ENCODE measurements at places on chromosomes 2 and 18.

- DNase-seq, result no peak
Measured at GRCh38 chr2:214587442-214587841, 176.6 kb downstream of the VWC2L start.

DNA sequence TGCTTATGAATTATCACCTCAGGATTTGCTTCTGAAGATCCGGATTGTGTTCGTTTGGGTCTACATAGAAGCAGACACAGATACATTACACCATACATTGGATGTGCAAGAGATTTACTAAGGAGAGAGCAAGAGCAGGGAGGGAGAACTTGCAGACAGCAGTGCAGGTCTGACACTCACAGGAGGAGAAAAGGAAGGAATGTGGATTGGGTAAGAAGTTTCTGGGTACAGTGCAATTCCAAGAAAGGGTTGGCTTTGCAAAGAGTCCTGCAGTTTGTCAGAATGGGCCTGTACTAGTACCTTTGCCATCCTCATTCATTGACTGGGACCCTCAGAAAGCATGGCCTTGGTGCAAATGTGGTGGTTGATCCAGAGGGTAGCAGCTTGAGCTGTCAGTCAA lies 4.8 kb upstream of the THOC1 start:
- no peak for DNase-seq

DNA sequence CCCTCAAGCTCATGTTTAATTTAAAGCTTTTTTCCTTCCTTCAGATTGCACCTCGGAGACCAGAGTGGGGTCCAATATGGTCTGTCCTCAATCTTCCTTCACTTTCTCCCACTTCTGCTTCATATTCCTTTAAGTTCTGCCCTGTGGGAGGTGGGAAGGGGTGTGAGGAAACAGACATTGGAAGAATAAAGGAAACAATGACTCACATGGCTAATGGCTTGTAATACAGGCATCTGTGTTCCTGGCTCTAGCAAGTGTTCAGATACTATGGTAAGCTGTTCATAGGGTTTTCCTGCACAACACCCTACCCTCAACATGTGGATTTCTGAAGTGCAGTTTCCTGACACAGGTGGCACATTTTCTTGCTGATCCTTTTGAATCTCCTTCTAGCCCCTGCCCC lies 209.5 kb downstream of the PIK3C3 start:
- no peak for DNase-seq

GRCh38 chr2:40439473-40439872 lies 12.4 kb downstream of the SLC8A1 start:
- DNase-seq, result no peak

DNA sequence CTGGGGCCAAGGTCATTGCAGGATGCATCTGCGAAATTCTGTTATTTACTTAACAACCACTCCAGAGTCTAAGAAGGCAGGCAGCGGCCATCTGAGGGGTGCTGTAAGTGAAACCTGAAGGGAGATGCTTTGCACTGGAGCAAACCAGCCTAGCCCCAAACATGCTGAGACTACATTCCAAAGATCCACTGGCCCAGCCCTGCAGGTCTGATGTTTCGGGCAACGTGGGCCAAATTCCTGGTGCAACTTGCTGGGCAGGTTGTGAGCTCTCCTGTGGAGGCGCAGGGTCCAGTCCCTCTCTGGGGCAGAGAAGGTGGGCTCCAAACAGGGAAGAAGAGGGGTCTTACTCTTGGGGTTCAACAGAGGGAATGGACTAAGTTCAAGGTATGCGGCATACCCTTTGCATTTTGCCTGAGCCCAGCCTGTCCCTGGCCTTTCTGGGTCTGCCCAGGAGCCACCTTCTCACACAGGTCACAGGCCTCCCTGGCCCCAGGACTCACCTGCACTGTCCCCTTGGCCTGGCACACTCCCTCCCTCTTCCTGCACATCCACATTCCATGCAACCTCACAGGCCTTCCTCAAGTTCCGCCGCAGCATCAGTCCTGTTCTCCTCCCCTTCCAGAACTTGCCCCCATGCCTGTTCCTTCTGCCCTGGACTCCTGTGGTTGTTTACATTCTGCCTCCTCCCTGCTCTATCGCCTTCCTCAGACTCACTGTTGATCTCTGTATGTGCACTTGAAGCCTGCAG lies 5.1 kb upstream of the MAL start:
- DNase-seq, result no peak

- DNase-seq, result no peak
Measured at GRCh38 chr2:142199073-142199472, 68.3 kb upstream of the LRP1B start.

DNA sequence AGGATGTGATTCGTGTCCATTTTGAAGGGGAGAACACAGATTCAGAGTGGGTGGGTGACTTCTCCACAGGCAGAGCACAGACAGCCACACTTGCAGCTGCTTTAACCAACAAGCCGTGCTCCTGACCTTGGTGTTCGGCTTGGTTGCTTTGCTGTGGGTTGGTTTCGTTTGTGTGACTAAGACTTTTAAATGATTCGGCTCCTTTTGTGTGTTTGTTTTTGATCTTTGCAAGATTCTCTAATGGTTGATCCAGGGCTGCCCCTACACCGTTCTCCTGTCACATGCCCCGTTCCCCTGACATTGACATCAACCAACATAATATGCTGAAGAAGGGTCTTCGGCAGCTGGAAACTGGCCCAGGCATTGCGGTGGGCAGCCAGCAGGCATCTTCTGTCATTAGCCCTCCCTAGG lies 95.9 kb upstream of the MBOAT2 start:
- no peak for DNase-seq

- no peak for DNase-seq
Measured at GRCh38 chr18:46449033-46449432, 208.0 kb downstream of the LOXHD1 start.

- DNase-seq, result no peak
Measured at GRCh38 chr2:903223-903900, 47.3 kb upstream of the SNTG2 start.

GRCh38 chr2:190582736-190583506 lies 48.4 kb upstream of the NEMP2 start:
- DNase-seq, result no peak

DNA sequence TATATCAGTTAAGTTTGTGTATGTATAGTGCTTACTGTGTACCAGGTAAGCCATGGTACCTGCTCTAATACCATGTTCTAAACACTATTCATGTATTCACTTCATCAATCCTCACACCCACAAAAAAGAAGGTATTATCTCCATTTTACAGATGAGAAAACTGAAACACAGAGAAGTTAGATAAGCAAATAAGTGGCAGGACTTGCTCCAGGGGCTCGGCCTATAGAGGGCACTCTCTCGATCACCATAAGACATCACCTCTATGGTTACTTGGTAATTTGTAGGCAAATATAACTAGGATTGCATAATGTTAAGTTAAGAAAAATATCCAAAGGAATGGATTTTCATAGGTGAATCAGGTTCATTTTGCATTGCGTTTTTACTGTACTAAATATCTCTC lies 118.1 kb upstream of the FN1 start:
- DNase-seq, result no peak

- no peak for DNase-seq
Measured at GRCh38 chr2:219958941-219959340, 331.5 kb downstream of the SLC4A3 start.

DNA sequence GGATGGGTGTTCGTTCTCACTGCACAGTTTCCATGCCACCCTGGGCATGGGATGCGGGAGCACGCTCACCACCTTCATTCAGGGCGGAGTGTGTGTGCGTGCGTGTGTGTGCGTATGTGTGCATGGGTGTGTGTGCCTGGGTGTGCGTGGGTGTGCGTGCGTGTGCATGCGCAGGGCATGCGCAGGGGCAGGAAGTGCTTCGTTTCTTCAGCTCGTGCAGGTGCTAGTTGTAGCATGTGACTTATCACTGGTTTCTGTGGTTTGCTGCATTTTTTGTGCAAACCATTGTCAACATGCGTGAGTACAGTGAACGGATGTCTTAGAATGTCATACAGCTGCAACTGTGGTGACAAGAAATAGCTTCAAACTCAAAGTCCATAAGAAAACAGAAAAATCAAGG lies 179.5 kb downstream of the PTGR3 start:
- no peak for DNase-seq

DNA sequence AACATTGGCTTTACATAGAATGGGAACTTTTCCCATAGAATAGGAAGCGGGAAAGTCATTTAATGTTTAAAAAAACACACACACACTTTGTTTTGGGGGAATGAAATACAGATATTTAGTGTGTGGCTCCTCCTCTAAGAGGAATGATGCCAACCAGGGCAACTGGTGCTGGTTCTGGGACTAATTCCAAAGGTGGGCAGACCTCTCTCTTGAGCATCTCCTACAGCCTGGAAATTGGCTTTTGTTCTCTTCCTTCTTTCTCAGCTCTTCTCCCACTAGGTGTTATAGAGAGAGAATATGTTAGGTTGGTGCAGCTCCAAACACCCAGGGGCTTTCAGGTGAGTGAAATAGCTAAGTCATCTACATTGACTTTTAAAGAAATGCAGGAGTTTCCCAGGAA lies 190.1 kb downstream of the RAD51AP2 start:
- DNase-seq, result no peak

- DNase-seq, result no peak
Measured at GRCh38 chr2:235713189-235713588, 219.3 kb downstream of the AGAP1 start.

GRCh38 chr2:60493804-60494387 lies 59.6 kb downstream of the BCL11A start:
- no peak for DNase-seq

DNA sequence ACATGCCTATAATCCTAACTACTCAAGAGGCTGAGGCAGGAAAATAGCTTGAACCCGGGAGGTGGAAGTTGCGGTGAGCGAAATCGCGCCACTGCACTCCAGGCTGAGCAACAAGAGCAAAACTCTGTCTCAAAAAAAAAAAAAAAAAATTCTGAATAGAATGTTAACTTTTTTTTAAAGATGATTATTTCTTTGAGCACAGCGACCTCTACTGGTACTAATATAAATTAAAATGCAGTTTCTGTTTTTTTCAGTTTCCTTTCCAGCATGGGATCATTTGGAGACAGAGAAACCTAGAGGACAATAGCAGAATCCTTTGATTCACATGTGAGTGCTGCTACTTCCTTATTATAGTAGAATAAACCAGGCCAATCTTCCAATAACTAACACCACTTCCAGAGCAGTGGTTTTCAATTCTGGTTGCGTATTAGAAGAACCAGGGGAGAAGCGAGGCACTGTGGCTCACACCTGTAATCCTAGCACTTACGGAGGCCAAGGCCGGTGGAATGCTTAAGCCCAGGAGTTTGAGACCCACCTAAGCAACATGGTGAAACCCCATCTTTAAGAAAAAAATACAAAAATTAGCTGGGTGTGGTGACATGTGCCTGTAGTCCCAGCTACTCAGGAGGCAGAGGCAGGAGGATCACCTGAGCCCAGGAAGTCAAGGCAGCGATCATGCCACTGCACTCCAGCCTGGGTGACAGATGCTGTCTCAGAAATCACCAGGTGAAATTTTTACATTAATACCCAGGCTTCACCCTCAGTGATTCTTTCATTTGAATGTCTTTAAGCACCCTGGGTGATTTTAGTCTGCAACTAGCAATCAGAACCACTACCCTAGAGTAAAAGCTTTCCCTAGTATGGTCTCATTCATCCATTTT lies 10.1 kb downstream of the SRSF7 start:
- no peak for DNase-seq

- DNase-seq, result no peak
Measured at GRCh38 chr2:238927746-238928519, 80.0 kb downstream of the TWIST2 start.

DNA sequence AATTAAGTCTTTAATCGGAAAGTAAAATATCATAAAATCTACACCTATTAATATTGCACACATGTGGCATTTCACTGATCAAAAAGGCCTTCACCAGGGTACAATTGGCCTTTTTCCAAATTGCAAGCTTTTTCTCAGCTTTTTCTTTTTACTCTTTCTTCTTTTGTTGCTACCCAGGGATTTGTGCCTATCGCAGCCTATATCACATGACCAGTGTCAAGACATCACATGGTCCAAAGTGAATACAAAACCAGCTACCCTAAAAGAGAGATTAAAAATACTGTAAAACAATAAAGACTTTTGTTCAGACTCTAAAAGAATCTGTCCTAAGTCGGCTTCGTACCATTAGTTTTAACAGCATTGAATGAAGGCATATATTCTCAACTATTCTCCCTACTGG lies 15.0 kb upstream of the OTX1 start:
- no peak for DNase-seq

DNA sequence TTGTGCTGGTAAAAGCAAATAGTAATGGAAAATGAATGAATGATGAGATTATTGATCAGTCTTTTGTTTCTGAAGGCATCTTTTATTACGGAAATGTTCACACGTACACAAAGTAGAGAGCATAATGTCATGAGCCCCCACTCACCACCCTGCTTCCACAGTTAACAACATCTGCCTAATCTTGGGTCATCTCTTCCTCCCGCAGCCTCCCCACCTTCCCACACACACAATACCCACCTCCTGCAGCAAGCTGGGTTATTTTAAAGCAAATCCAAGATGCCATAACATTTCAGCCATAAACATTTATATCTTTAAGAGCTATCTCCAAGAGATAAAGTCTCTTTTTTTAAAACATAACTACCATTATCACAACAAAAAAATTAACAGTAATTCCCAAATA lies 36.3 kb downstream of the CYP27C1 start:
- DNase-seq, result no peak

GRCh38 chr2:85188852-85189251 lies 55.7 kb downstream of the TCF7L1 start:
- no peak for DNase-seq
